NCI-H2081 treated with DMSO at 0.1 percent for 48 hours (cell line): ENCODE measurements at places on chromosomes 1 and 21.

DNA sequence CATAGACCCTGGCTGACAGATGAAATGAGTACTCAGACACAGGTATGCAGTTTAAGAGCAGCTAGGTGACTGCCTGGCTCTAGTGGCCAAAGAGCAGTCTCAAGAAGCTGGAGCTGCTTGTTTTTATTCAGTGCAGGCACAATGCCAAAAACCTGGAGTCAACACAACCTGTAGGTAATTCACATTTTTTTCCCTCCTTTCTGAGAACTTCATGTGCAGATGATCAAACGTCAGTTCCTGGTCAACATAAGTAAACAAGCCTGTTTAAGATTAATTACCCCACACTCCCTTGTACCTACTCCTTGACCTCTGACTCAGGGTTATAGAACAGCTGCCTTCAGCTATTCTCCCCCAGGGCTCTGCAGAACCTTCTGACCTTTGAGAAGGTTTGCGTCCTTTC lies 17.3 kb upstream of the ACADM start:
- no peak for DNase-seq

DNA sequence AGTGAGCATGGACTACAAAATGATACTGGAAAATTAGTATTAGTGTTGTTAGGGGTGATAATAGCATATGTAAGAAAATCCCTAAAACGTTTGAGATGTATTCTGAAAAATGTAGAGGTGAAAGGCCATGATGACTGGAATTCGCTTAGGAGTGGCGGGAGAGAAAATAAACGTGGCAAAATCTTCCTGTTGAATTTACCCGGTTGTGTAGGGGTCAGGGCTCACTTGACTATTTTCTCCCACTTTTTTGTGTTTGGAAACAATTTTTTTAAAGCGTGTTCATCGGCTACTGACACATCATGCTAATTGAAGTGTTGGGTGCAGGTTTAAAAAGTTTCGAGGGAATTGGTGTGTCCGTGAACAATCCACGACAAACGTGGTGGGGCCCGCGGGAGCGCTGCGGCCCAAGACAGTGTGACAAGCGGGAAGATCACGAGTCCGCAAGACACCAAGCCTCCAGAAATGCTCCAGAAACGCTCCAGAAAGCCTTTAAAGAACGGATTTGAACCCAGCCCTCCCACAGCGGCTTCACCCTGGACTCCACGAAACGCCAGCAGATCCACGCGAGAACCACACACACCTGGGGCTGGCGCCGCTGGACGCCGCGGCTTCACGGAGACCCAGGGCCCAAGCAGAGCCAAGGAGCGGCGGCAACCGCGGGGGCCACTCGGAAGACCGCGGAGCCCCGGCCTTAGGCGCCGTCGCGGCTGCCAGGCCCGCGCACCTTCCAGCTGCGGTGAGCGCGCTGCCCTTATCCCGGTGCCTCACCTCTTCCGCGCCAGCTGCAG lies 573 bp downstream of the PSMG1 start:
- DNase-seq = no peak

DNA sequence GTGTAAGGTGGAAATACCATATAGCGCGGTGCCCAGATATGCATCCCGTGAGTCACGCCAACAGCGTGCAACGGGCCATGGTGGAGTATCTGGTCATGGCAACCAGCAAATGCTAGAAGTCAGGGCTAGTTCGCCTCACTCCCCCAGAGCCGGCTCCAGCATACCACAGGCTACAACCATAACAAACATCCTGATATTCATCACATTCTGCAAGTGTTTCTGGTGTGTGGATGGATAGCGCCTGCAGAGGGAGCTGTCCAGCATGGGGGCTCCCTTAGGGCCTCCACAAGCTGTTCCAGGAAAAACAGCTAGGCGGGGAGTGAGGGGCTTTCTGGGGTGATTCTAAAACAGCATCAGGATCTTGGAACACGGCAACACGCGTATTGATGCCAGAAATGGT lies 6.8 kb downstream of the C1orf198 start:
- DNase-seq = no peak

DNA sequence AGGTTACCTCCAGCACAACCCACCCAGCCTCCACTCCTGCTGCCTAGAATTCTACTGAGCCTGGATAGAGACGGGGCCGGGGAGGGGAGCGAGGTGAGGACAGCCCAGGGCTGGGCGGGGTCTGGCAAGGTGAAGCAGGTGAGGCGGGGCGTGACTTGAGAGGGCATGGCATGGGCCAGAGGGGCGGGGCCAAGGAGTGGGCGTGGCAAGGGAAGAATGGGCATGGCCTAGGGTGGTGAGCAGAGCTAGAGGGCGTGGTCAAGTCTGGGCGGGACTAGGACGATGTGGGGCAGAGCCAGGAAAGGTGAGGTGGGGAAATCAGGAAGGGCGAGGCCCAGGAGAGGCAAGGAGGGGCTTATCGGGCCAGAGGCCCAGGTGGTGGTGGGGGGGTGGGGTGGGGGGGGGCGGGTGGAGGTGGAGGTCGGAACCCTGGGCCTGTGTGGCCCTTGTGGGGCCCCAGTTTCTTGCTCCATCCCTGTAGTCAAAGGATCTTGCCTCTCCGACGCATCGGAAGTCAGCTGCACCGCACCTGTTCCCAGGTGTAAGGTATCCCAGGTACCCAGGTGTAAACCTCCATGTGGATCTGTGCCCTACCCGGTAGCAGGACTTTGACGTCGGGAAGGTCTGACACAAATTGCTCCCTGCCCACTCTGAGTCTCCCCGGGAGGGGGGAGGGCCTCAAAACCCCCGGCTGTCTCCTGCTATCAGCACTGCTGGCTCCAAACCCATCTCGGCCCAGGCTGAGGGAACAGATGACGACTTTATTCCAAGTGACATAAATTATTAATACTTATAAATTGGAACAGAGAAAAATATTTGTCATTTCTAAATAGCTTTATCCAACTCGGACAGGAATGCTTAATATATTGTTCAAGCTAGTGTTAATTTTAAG lies 32.9 kb upstream of the UTS2 start:
- DNase-seq = no peak

DNA sequence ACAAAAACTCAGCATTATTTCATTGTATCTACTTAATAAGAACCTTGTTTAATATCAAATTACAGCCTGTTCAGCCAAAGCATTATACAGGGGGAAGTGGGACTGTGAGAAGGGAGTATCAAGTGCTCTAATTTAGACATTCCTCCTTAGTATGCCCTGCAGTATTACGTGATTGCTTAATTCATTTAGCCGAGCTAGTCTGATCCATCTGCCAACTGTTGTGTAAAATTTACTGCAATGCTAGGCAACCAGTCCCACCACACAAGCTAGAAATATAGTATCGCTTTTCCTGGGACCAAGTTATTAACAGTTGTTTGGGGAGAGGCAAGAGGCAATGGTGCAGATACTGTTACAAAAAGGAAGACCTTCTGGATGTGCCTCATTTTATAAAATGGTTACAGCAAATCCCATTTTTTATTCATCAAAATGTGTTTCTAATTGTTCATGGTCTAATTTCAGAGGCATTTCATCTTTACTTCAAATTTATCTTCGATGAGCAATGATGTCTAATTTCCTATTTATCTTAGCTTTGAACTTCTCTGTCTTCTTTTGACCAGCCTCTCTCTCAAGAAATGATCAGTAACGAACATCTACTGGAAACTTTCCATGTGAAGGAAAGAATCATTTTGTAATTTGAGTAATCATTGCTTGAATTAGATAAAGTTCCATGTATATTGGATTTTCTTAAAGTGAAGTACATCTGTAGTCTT lies 283.3 kb downstream of the DUSP10 start:
- DNase-seq = no peak
